ENCODE measurements at places on chromosomes 1 and 21. TPM values are rescaled to one million over a fixed set of nuclear protein-coding genes. Genes with fewer than 3 reads are reported as not detected.

The TBX15 gene
- total RNA-seq, result under 0.01 TPM

The CFHR1 gene
- total RNA-seq, result not detected

The FAM151A gene
- total RNA-seq, result not detected

The ESPN gene
- total RNA-seq, result 0.65 TPM

The PEAR1 gene
- 45.9 TPM for total RNA-seq

The AADACL4 gene
- total RNA-seq, result not detected

The KIF26B gene
- 0.14 TPM for total RNA-seq

The LMO4 gene
- 12.0 TPM for total RNA-seq

The USH2A gene
- total RNA-seq, result not detected

The MAGOH gene
- 45.5 TPM for total RNA-seq

The IVL gene
- total RNA-seq, result not detected

The CSF3R gene
- not detected for total RNA-seq

The DENND2D gene
- total RNA-seq, result 0.36 TPM

The CLK2 gene
- total RNA-seq, result 34.6 TPM

The SH2D1B gene
- total RNA-seq, result not detected

The RASAL2 gene
- 25.5 TPM for total RNA-seq

The NEGR1 gene
- total RNA-seq, result 12.2 TPM

The ANKRD34A gene
- total RNA-seq, result 0.13 TPM

The SLC25A34 gene
- 0.13 TPM for total RNA-seq

The MX2 gene
- total RNA-seq, result 0.13 TPM

The WNT2B gene
- 3.1 TPM for total RNA-seq

The BPNT1 gene
- 39.2 TPM for total RNA-seq
